ENCODE measurements at places on chromosomes 13 and 19. TPM values are rescaled to one million over a fixed set of nuclear protein-coding genes. Genes with fewer than 3 reads are reported as not detected.

Gene PPM1N
- 4.1 TPM for total RNA-seq

Gene FUT3
- total RNA-seq: 0.31 TPM

Gene MYBPC2
- not detected for total RNA-seq

Gene CEACAM4
- not detected for total RNA-seq

Gene FBN3
- total RNA-seq: not detected

Gene LYL1
- 0.53 TPM for total RNA-seq

Gene MBD3L2
- total RNA-seq: not detected

Gene FAM216B
- total RNA-seq: not detected

Gene RASGRP4
- total RNA-seq: not detected

Gene OR7A5
- not detected for total RNA-seq

Gene ONECUT3
- total RNA-seq: not detected

Gene ZNF790
- total RNA-seq: 5.9 TPM

Gene CLEC17A
- not detected for total RNA-seq

Gene BRCA2
- 7.2 TPM for total RNA-seq

Gene CPT1C
- total RNA-seq: 2.0 TPM

Gene LRRC63
- total RNA-seq: not detected

Gene MATK
- not detected for total RNA-seq

Gene LHB
- total RNA-seq: not detected

Gene ZNF493
- 2.1 TPM for total RNA-seq

Gene KIR3DL1
- total RNA-seq: not detected

Gene PRSS57
- total RNA-seq: not detected

Gene TNNT1
- 145 TPM for total RNA-seq

Gene SELENOV
- total RNA-seq: not detected

Gene KLK3
- total RNA-seq: not detected
